ENCODE measurements at places on chromosomes 6 and 20.
A peak's percentile ranks its signal among the peaks of the same experiment; 100 is the strongest.

DNA sequence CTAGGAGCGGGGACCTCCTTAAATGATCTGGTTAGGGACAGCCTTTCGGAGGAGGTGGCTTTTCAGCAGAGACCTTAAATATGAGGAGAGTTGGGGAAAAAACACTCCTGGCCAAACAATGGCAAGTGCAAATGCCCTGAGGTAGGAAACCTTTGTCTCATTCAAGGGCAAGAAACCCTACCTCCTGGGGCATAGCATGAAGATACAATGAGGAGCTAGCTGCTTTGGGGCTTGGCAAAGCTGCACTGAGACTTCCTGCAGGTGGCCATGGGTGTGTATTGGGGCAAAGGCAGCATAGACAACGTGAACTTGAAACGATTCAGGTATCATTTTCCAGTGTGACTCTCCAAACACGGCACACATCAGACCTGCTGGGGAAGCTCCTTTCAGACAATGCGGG lies 30.7 kb downstream of the PMEPA1 start:
- no peak for DNase-seq
- H3K4me3 ChIP-seq, result no peak overlapping the region
- no peaks in the 10 kb centered on the region for H3K27me3 ChIP-seq
- no peak overlapping the region for H3K27ac ChIP-seq

DNA sequence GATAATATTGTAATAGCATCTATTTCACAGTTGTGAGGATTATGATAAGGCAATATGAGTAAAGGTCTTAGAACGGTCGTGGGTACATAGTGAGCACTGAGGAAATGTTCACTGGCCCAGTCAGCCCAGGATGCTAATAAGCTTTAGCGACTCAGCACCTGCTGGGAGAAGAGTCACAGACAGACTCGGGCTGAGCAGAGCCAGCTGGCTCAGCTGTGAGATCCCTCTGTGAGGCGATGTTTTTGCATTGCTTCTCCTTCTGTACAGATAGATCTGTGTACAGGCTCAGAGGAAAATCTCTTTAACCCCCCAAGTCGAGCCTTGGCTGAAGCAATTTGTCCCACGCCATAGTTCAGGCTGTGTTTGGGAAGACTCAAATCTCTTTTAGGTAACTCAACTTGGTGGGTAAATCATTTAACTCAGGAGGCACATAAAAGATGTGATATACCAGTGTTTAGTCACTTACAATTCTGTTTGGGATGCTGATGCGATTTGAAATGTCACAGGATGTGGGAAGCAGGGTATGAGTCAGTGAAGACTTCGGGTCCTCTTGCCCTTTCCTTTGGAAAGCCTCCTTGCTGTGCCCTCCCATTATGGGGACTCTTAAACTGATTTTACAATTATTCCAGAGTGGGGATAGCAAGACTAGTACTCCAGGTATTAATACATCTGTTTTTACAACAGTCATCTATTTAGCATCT lies 53.1 kb downstream of the PHACTR1 start:
- no peak for DNase-seq
- H3K36me3 ChIP-seq, result no peaks in the 10 kb centered on the region
- no peaks in the 10 kb centered on the region for H3K4me1 ChIP-seq
- H3K27me3 ChIP-seq, result no peaks in the 10 kb centered on the region

DNA sequence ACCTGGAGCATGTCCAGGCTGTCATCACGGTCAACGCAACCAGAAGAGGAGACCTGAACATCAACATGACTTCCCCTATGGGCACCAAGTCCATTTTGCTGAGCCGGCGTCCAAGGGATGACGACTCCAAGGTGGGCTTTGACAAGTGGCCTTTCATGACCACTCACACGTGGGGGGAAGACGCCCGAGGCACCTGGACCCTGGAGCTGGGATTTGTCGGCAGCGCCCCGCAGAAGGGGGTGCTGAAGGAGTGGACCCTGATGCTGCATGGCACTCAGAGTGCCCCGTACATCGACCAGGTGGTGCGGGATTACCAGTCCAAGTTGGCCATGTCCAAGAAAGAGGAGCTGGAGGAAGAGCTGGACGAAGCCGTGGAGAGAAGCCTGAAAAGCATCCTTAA lies 49.5 kb downstream of the BFSP1 start:
- no peak for DNase-seq
- no peak overlapping the region for H3K4me3 ChIP-seq
- H3K36me3 ChIP-seq, result no peaks in the 10 kb centered on the region
- no peaks in the 10 kb centered on the region for H3K4me1 ChIP-seq
- H3K27me3 ChIP-seq, result no peaks in the 10 kb centered on the region

DNA sequence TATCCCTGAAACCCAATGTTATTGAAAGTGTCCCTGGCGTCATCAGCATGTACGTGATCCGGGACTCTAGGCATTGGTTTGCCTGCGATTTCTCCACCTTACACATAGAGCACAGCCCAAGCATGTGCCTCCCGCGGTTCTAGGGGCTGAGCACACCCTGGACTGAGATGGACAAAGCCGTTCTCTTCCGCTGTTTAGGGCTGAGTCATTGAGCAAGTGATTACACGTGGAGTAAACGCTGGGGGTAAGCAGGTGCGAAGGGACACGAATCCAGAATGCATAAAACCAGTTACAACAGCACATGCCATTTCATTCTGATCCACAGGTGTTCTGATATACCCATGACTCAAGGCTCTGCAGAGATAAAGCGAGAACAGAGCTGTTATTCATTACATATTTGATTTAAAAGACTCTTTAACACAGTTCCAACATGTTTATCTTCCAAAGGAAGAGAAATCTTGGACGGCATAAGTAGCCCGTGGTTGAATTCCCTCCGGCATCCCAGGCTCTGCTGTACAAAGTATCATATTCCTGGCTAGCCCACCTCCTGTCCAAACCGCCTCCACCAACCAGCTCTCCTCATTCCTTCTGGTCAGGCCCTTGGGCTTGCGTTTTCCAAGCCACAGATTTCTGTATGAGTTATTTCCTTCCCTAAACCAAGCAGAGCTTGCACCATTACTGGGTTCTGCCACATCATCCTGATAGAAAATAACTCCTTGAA lies 36.1 kb upstream of the THBS2 start:
- no peaks in the 10 kb centered on the region for H3K36me3 ChIP-seq
- no peak overlapping the region for H3K4me3 ChIP-seq
- DNase-seq, result no peak
- H3K27me3 ChIP-seq, result no peaks in the 10 kb centered on the region
- H3K27ac ChIP-seq, result no peak overlapping the region

DNA sequence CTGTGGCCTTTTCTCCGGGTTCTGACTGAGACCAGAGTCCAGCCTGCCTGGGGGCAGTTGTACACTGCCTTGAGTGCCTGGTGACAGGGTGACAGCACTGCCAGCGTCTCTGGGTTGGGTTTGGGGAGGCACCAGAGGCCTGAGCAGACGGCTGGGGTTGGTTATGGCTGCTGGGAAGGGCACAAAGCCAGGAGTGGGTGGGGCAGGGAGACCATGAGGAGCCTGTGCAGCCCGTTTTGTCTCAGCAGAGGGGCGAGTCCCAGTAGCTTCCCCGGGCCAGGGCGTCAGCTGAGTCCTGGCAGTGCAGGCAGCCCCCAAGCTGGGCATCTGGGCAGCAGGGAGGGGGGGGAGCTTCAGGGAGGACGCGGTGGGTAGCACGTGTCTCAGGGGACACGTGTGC lies 15.3 kb upstream of the SULF2 start:
- DNase-seq, result peak; percentile 34
- H3K27ac ChIP-seq, result no peak overlapping the region
- H3K4me3 ChIP-seq, result no peak overlapping the region
- no peaks in the 10 kb centered on the region for H3K4me1 ChIP-seq
- no peaks in the 10 kb centered on the region for H3K36me3 ChIP-seq

GRCh38 chr6:8174571-8174970 lies 72.2 kb upstream of the EEF1E1 start:
- no peak for DNase-seq
- no peaks in the 10 kb centered on the region for H3K4me1 ChIP-seq
- H3K27me3 ChIP-seq, result no peaks in the 10 kb centered on the region
- H3K36me3 ChIP-seq, result no peaks in the 10 kb centered on the region
- H3K27ac ChIP-seq, result no peak overlapping the region
- no peak overlapping the region for H3K4me3 ChIP-seq

DNA sequence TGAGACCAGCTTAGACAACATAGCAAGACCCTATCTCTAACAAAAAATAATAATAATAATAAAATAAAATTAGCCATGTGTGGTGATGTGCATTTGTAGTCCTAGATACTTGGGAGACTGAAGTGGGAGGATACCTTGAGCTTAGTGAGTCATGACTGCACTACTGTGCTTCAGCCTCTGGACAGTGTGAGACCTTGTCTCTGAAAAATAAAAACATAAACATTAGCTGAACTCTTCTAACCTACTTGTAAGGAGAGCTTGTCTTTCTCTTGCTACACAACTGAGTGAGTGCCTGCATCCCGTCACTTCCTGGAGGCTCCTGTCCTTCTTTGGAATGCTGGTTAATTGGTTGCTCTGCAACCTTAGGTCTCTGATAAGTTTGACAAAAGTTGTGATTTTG lies 5.1 kb upstream of the DBNDD2 start:
- DNase-seq, result no peak
- no peak overlapping the region for H3K4me3 ChIP-seq
- no peak overlapping the region for H3K27ac ChIP-seq
- no peaks in the 10 kb centered on the region for H3K27me3 ChIP-seq

- no peaks in the 10 kb centered on the region for H3K4me1 ChIP-seq
- H3K36me3 ChIP-seq, result no peaks in the 10 kb centered on the region
- H3K27ac ChIP-seq, result no peak overlapping the region
- H3K27me3 ChIP-seq, result no peaks in the 10 kb centered on the region
- DNase-seq, result no peak
- no peak overlapping the region for H3K4me3 ChIP-seq
Observed at GRCh38 chr6:99711302-99711701, 104.7 kb downstream of the PRDM13 start.

DNA sequence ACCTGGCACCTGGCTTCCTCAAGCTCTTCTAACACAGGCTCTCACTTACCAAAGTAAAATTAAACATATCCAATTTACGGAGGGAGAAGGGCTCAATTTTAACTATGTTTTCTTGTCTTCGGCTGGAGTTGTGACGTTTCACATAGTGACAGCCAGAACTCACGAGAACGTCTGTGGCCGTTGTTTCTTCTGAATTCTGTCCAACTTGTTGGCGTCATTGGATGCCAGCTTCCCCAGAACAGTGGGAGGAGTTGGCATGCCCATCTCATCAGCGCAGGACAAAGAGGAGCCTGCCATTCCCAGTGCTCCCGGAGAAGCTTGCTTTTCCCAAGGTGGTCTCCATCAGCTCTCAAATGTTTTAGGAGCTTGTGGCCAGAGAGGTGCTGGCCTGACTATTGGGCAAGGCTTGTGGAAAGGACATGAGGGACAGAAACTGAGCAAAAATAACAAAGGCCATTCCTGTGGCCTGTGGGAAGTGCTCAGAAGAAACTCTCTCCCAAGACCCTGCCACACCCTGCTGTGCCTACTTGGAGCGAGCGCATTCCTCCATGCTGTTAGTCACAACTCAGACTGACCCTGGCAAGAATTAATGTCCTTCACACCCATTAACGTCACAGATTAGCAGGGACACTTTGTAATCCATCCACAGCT lies 265.4 kb upstream of the CDH4 start:
- no peaks in the 10 kb centered on the region for H3K36me3 ChIP-seq
- no peaks in the 10 kb centered on the region for H3K4me1 ChIP-seq
- H3K27me3 ChIP-seq, result no peaks in the 10 kb centered on the region
- no peak overlapping the region for H3K4me3 ChIP-seq
- DNase-seq, result no peak

- DNase-seq, result no peak
- no peaks in the 10 kb centered on the region for H3K36me3 ChIP-seq
- peaks cover 3% of the 10 kb centered on the region for H3K4me1 ChIP-seq
- no peak overlapping the region for H3K27ac ChIP-seq
- no peaks in the 10 kb centered on the region for H3K27me3 ChIP-seq
Observed at GRCh38 chr6:162198925-162199324, 528.6 kb downstream of the PRKN start.
